ENCODE measurements at places on chromosomes 6 and 20.

DNA sequence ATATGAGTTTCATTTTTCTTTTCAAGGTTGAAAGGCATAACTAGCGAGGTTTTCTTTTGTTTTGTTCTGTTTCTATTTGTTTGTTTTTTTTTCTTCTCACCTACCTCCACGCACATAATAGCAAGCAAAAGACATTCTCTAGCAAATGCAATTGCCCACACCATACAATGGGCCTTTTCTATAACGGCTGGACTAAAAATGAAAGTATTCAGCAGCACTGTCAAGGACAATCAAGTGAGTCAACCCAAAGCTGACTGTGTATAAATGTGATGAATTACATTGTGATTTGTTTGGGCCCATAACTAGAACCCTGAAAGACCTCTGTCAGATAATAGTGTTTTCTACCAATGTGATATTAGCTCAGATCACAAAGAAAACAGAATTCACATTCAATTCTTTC, 496.7 kb downstream of the RNF144B start:
- DNase-seq: peak; percentile 46

- DNase-seq: no peak
Observed at GRCh38 chr6:167345960-167346359, 21.1 kb downstream of the TTLL2 start.

DNA sequence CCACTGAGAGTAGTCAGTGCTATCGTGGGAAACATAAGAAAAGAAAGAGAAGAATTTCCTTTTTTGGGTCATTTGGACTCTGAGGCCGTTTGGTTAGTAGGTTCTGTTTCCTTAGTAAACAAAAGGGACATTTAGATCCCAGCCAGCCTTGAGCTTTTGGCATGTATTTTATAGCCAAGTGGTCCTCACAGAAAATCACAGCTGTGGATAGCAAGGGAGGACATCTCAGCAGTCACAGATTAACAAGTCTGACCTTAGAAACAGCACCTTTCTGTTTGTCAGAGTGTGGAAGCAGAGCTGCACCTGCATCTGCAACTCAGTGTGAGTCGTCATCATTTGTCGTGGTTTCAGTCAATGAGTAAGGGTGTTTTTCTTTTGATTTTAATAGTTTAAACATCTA, 40.5 kb downstream of the FAM120B start:
- no peak for DNase-seq

GRCh38 chr6:130708338-130708737, 118.9 kb upstream of the SMLR1 start:
- no peak for DNase-seq

GRCh38 chr6:135828021-135828420, 23.5 kb upstream of the PDE7B start:
- DNase-seq: no peak

- peak; percentile 65 for DNase-seq
Observed at GRCh38 chr6:17987697-17988421, 424 bp upstream of the KIF13A start.

DNA sequence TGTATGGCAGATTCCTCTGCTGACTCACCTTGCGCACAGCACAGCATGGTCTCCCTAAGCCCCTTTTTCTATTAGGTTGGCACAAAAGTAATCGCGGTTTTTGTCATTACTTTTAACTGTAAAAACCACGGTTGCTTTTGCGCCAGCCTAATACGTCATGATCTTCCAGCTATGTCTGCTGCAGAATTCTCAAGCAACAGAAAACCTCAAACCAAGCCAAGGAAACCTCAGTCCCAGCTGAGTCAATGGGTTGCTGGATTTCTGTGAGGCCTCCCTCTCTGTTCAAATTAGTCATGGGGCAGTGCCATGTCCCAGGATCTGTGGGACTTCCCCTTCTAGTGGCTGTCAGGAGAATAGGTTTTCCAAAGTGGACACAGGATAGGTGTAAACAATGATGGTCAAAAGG, 15.7 kb upstream of the ENPP1 start:
- DNase-seq: no peak

- DNase-seq: no peak
Observed at GRCh38 chr6:144662812-144663365, 377.8 kb downstream of the UTRN start.

DNA sequence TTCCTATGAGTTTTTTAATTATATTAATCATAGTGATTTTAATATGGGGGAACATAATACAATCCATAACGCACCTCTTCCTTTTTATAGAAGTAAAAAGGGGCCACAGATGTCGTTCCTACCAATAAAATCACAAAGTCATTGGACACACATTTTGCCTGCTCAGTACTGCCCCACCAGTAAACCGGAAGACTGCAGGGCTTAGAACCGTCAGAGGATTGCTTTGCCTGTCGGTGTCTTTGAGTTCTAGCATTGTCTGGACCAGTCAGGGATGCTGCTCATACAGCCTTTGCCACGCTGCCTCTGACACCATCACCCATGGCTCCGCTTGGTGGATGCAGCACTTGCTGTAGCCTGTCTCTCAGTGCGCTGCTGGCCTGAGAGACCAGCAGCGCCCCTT, 853.6 kb downstream of the C6orf118 start:
- no peak for DNase-seq

- peak; percentile 9 for DNase-seq
Observed at GRCh38 chr6:41428336-41428995, 93.1 kb downstream of the NCR2 start.

Data from NCI-H1930 (cell line).